Astrocyte of the spinal cord (primary cell): ENCODE measurements at places on chromosomes 1 and 21.

DNA sequence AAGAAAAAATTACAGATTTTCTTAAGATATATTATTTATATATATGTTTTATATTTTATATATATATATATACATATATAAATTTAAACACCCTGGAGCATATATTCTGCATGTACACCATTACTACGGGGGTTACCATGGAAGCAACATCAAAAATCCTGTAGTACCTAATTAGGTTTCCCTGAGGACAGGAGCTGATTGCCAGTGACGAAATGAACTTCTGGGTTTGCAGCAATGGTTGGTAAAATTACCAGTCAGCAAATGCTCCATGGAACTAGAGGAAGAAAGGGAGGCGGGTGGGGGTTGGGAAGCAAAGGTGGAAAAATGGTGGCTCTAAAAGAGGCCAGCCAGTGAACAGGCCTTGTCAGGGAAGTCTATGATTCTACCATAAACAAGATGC is 89.5 kb downstream of the KCNN3 start:
- no peak for DNase-seq

DNA sequence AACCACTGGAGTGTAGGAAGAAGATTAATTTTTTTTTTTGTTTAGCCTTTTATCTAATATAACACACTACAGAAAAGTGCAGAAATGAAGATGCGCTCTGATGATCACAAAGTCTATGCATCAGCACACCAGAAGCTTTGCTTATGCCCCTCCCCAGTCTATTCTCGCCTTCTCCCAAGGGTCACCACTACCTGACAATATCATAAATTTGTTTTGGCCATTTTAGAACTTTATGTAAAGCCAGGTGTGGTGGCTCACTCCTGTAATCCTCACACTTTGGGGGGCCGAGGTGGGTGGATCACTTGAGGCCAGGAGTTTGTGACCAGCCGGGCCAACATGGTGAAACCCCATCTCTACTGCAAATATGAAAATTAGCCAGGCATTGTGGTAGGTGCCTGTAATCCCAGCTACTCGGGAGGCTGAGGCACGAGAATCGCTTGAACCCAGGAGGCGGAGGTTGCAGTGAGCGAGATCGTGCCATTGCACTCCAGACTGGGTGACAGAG is 231.3 kb downstream of the FOXD2 start:
- DNase-seq: no peak

GRCh38 chr1:100582943-100583342 is 45.0 kb downstream of the GPR88 start:
- no peak for DNase-seq

DNA sequence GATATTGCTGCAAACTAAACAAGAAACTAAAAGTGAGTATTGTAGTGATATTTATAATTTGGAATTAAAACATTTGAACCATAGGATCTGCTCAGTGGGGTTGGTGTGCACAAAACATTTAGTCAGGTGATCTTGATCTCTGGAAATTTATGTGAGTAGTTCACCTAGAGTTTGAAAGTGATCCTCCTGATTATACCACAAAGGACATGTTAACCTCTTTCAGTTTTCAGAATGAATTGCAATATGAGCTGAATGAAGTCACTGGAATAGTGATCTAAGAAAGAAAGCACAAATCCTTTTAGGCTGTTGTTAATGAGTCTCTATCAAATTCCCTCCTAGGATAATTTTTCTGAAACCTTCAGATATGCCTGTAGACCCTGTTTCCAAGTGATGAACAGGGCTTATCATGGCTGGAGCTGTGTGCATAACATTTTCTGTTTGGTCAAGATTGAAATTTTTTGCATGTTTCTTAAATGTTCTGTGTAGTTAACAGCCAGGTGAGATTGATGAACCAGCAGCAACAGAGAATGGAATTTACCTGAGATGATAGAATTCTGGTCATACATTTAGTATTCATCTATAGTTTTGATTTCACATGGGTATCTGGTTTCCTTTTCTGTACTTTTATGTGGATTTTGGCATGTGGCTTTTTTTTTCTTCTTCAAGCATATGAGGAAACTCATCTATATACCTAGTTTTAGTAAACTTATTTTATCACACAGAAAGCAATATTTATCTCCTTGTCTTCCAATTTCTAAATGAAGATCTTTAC is 25.5 kb downstream of the CDC14A start:
- no peak for DNase-seq

DNA sequence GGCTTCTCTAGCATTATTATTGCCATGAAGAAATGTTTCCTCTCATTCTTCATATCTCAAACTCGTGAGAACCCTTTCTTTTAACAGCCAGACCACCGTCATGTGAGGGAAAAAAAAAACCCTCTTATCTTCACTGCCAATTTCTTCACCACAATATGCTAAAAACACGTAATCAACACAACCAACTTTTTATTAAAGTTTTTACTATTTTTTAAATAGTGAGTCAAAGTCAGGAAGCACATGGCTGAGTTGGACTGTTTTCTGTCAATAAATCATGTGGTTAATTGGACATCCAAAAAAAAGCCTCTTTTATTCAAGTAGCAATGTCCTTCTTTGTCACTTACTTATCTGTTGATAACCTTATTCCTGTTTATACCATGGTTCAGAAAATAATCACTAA is 55.9 kb upstream of the SAMD13 start:
- no peak for DNase-seq

DNA sequence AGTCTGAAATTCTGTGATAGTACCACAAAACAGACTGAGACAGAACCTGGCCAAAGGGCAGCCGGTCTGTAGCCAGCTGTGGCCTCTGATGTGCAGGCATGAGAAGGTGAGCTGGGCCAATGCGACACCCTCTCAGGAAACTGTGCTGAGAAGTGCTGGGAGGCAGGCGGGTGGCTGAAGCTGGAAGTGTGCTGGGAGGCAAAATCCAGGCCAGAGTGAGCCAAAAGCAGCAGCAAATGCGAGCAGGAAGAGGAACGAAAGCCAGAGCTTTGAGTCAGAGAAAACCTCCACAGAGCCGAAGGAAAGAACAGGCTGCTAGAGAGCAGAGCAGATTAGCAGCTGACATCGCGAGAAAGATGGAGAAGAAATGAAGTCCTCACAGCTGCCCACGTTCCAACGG is 10.2 kb upstream of the ATP13A2 start:
- DNase-seq: no peak

DNA sequence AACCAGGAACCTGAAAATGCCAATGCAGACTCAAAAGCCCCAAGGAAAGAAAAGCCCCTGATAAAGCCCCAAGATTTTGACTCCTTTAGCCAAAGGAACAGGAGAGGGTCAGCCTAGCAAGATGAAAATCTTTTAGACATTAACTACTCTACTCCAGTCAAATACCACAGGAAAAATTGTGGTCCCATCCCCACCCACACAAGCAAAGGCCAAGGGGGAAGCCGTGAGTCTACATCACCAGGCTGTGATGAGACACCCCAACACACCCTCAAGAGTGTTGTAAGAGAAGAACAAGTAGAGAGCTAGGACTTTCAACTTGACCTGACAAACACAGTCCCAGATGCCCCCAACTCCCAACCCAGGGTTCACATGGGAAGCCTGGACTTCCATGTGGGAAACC is 192.8 kb upstream of the NR5A2 start:
- DNase-seq: no peak

DNA sequence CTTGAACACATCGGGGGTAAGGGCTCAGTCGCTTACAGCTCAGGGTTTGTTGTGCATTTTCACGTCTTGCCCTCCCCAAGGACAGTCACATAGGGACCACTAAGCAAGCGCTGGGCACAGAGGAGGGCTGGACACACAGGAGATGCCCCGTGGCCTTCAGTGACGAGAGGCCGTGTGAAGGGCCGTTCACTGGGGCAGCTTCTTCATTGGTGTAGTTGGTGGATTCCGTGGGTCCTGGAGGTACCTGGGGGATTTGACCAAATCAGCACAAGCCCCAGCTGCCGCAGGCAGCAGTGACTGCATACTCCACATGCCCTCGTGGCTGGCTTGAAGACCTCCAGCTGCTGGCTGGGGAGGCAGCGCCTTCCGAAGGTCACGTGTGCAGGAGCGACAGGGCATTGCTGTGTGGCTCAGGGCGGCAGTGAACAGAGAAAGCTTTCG is 100.8 kb upstream of the C1orf174 start:
- DNase-seq: no peak

GRCh38 chr1:113219377-113219776 is 146.4 kb downstream of the LRIG2 start:
- no peak for DNase-seq

- DNase-seq: no peak
These were observed 46.2 kb downstream of the DMRTB1 start for GRCh38 chr1:53505401-53505800.

GRCh38 chr1:61318319-61319125 is 236.2 kb downstream of the NFIA start:
- peak; percentile 77 for DNase-seq
